ENCODE measurements at places on chromosomes 11 and 22.
A peak's percentile ranks its signal among the peaks of the same experiment; 100 is the strongest.

DNA sequence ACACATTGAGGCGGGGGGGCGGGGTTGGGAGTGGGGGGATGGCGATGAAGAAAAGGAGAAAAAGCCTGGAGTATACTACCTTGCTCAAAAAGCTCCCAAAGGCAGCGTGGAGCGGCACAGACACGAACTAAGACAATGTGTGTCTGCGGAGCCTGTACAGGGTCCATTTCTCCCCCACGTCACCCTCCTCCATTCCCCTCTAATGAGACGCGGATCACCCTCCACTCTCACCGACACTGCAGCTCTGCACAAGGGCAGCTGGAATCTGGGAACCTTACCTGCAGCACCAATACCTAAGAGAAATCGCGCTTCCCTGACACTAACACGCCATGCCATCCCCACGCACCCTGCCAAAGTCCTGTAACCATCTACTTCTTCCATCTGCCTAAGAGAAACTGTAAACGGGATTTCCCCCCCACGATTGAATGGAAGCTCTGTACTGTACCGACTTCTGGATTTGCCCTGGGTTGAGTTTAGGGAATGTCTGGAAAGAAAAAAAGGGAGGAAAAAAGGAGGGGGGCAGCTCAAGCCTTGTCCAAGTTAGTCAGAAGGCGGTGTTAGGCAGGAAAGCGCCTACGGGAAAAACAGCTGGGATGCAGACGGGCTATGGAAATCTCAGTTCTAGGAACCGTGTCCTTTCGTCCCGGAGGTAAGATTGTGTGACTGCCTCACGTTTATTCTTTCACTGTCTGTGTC lies 125.7 kb upstream of the C11orf58 start:
- DNase-seq, result no peak

- DNase-seq, result no peak
Measured at GRCh38 chr22:50603511-50604255, 3.1 kb downstream of the MAPK8IP2 start.

GRCh38 chr11:69378303-69379141 lies 84.6 kb downstream of the MYEOV start:
- DNase-seq, result no peak

GRCh38 chr11:118002541-118003423 lies 16.6 kb downstream of the IL10RA start:
- DNase-seq, result no peak

GRCh38 chr11:46761807-46762206 lies 42.8 kb downstream of the F2 start:
- DNase-seq, result no peak

GRCh38 chr11:111913997-111914396 lies 1.5 kb downstream of the HSPB2 start:
- peak; percentile 67 for DNase-seq

DNA sequence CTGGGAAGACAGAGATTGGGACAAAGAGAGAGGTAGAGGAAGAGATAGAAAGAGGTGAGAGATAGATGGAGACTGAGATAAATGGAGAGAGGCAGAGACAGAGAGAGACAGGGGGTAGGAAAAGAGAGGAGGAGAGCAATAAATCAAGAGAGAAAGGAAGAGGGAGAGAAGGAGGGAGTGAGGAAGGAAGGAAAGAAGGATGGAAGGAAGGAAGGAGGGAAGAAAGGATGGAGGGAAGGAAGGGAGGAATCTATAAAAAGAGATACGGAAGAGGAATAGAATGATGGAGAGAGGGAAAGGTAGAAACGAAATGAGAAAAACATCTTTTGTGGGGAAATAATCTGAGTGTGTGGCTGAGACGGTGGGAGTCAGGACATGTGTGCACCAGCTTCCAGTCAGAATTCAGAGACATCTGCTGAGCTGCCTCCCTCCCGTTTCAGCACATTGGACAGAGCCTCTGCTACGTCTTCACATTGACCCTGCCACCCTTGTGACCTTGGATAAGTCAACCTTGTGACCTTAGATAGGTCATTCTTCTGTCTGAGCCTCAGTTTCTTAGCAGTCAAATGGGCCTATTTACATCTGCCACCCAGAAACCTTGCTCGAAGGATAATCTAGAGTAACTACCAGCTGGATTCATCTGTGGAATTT lies 417.8 kb downstream of the MIAT start:
- peak; percentile 5 for DNase-seq

GRCh38 chr22:27919942-27920755 lies 1.1 kb upstream of the PITPNB start:
- DNase-seq, result peak; percentile 76

DNA sequence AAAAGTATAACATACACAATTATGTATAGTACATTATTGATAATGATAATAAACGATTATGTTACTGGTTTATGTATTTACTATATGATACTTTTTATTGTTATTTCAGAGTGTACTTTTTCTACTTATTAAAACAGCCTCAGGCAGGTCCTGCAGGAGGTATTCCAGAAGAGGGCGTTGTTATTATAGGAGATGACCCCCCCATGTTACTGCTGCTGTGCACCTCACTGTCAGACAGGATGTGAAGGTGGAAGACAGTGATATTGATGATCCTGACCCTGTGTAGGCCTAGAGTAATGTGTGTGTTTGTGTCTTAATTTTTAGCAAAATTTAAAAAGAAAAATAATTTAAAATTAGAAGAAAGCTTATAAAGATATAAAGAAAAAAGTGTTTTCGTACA lies 57.6 kb downstream of the REXO2 start:
- DNase-seq, result no peak

GRCh38 chr11:441418-442274 lies at the start of gene ANO9:
TSS of gene ANO9 (minus strand) at chr11:442011. CDS start at chr11:441926, 85 bp downstream.
- no peak for DNase-seq

DNA sequence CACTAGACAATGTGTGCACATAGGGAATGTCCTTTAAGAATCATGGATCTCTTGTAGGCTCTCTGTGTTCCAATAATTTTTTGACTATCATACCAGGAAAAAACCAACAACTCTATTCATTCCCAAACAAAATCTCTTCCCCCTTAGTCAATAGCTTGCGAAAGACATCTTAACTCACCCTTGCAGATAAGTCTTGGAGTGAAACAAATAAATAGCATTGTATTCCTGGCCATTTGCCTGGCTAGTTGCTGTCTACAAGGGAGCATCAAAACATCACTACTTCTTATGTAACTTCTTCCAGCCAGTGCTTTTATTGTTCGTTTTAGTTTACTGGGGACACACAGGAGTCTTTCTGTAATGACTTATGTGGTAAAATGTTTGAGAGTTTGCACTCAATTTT lies 29.4 kb downstream of the SCN3B start:
- DNase-seq, result peak; percentile 34

- peak; percentile 63 for DNase-seq
Measured at GRCh38 chr22:30314915-30315314, 11.8 kb downstream of the TBC1D10A start.

- DNase-seq, result peak; percentile 79
Measured at GRCh38 chr11:35190804-35191348, 51.9 kb downstream of the CD44 start.

GRCh38 chr22:22995166-22995565 lies 75.2 kb upstream of the GNAZ start:
- no peak for DNase-seq

DNA sequence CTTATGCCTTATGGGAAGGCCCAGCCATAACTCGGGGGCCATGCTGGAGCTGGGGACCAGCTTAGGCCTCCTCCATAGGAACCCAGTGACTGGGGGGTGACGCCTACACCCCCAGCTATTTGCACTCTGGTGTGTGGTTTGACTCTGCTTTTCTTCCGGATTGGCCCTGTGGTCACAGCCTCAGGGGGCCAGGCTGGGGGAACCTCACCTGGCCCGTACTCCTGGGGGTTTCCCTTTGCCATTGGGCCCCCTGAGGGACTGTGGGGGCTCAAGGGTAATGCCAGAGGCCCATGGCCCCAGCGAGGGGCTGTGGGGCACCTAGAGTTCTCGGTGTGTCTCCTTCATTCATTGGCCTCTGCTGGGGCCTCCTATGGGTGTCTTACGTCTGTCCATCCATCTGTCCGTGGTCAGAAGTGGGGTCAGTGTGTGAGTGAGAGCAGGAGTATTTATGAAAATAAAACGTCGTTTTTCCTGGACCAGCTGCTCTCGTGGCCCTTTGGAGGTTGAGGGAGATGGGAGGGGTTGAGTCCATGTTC lies 6.3 kb upstream of the SH3BP1 start:
- peak; percentile 52 for DNase-seq

GRCh38 chr11:44138980-44139379 lies 43.5 kb downstream of the EXT2 start:
- no peak for DNase-seq

DNA sequence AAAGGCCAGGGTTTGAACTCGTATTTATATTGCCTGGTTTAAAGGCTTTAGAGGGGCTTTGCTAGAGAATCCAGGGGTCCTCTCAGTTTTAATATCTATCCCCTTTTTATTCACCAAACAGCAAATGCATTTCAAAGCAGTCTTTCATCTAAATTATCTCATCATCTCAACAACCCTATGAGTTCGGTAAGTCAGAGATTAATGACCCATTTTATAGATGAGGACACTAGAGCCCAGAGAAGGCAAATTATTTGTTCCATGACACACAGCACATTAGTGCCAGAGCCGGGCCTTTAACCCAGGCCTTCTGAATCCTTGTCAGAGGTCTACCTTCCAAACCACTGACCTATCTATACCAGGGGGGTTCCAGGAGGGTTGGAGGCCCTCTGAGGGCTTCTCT lies 16.8 kb upstream of the YWHAH start:
- DNase-seq, result no peak

DNA sequence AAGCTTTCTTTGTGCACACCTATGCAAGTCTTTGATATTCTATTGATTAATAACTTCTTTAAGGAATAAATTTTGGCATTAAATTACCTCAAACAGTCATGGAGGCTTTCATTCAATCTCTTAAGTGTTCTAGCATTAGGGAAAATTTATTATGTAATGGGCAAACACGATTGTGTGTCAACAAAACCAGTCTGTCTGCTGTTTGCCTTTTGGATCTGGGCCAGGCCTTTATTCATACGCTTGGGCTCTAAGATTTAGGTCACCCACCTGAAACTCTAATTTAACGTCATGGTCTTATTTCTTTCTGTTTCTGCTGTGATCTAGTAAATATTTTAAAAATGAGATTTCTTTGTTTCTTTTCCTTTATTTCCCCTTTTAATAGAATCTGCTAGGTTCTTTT lies 1270.6 kb downstream of the LRRC4C start:
- DNase-seq, result no peak

DNA sequence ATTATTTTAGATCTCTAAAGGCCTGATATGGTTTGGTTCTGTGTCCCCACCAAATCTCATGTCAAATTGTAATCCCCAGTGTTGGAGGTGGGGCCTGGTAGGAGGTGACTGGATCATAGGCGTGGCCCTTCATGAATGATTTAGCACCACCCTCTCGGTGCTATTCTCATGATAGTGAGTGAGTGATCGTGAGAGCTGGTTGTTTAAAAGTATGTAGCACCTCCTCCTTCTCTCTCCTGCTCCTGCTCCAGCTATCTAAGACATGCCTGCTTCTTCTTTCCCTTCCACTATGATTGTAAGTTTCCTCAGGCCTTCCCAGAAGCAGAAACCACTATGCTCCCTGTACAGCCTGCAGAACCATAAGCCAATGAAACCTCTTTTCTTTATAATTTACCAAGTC lies 114.1 kb downstream of the SERGEF start:
- DNase-seq, result no peak

GRCh38 chr11:128921793-128922192 lies 20.9 kb downstream of the TP53AIP1 start:
- DNase-seq, result no peak

DNA sequence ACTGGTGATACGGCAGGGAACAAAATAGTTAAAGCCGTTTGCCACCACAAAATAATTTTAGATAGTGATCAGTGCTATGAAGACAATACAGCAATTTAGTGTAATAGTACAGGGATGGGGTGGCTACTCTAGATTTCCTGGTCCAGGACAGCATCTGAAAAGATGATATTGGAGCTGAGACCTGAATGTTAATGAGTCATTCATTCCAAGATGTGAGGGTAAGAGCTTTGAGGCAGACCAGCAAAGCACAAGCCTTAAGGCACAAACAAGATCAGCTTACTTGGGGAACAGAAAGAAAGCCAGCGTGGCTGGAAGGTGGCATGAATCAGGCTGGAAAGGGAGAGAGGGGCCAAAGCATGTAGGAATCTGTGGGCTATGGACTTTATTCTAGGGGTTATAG lies 132.3 kb downstream of the TRIM44 start:
- peak; percentile 91 for DNase-seq

GRCh38 chr11:45593992-45594391 lies 71.4 kb downstream of the CHST1 start:
- no peak for DNase-seq

DNA sequence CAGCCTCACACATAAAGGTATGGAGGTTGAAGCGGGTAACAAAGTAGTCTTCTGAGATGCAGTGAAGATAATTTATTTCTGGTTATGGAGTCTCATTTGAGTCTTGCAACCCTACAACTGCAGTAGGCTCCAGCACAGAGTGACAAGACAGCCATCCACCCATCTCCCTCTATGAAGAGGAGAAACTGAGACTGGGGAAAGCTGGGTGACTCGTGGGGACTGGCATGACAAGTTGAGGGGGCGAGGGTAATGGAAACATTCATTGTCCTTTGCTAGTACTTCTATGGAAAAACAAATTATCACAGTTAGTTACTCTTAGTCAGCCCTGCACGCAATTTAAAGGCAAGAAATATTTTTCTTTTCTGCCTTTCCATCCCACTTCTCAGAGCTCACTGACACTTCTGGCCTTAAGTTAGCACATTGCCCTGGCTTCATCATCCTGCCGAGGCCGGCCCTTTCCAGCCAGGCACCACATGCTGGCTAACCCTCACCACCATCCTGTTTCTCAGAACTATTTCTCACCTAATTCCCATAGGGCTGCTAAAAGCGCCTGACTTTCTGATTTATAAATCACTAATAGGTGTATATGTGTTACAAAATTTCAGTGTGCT lies 361.1 kb downstream of the ETS1 start:
- no peak for DNase-seq

DNA sequence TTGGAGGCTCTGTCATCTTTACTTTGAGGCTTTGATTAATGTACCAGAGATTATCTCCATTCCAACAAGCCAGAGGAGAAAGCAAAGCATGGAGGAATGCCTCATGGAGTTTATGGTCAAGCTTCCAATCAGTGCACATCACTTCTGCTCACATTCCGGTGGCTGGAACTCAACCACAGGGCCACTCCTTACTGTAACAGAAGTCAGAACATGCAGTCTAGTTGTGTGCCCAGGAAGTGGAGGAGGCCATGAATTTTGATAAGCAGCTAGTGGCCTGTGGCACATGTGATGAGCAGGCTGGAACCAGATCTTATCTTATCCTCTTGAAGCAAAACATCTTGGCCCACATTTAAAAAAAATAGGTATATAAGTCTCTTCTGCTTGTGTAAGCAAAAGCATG lies 258.9 kb upstream of the ARHGAP20 start:
- peak; percentile 96 for DNase-seq
